ENCODE measurements at places on chromosomes 3 and 15.
A peak's percentile ranks its signal among the peaks of the same experiment; 100 is the strongest.

DNA sequence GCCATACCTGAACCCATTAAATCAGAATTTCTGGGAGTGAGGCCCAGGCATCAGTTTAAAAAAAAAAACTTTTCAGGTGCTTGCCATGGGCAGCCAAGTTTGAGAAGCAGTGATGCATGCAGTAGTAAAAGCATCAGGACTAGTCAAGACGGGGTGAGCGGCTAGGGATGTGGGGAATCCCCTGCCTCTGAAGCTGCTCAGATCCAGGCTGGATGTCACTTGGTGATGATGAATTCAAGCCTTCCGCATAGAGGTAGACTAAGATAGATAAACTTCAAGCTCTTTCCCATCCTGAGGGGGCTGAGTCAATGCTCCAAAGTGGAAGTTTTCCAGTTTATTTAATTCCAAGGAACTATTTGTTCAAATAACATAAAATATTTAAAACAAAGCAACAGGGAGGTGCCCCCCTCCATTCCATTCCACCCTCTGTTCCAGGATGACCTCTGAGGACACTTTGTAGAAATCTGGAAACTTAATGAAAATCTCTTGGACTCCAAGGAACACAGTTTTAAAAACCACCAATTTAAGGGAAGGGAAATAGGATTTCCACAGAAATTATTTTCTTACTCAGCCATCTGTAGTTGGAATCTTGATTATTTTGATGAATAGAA lies 100.4 kb upstream of the NR2E3 start:
- DNase-seq, result no peak

DNA sequence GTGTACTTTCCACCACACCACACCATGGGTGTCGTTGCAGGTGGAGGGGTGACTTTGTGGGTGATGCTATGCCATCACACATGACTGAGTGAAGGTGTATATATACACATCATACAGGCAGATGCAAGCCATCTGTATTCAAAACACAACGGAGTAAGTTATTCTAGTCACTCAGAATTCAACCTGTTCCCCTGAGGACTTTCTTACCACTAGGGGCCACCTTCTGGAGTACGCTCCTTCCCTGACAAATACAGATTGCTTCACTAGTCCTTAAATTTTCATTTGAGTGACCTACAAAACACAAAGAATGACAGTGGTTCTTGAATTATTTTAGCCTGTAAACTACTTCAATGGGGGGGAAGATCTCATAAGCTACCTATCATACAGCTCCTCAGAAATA lies 52.8 kb upstream of the NTRK3 start:
- no peak for DNase-seq

GRCh38 chr3:149638228-149639092 lies 19.4 kb downstream of the WWTR1 start:
- DNase-seq, result no peak

DNA sequence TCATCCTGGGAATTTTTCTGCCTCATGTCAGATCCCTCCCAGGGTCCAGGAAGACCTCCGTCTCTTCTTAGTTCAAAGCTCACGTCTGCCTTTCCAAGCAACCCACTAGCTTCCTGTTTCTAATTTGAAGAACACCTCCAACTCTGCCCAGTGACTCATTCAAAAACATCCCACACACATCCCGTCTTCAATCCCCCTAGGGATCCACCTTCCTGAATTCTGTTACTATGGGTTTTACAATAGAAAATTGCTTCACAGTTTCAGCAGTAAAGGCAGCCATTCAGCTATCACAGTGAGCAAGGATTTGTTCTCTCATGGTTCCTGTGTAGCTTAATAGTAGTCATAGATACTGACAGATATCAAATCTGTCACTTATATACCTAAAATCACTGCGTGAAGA lies 308.3 kb upstream of the CCDC54 start:
- no peak for DNase-seq

DNA sequence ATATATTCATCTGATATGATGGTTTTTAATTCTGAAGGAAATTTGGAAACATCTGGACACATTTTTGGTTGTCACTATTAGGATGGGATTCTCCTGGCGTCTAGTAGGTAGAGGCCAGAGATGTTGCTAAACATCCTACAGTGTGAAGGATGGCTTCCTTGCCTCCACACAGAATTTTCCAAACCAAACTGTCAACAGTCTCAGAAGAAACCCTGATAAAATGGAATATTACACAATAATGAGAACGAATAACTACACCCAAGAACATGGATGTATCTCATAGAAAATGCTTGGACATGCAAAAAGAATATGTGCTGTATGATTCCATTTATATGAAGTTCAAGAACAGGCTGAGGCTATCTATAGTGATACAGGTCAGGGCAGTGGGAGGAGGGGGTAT lies 79.8 kb upstream of the PSMD6 start:
- no peak for DNase-seq

- DNase-seq, result no peak
These were observed 72.2 kb upstream of the GUCA1C start for GRCh38 chr3:109025896-109026295.

GRCh38 chr15:59828263-59828662 lies 139.1 kb upstream of the BNIP2 start:
- no peak for DNase-seq

- DNase-seq, result no peak
These were observed 194.1 kb downstream of the ROBO2 start for GRCh38 chr3:77234004-77234403.

DNA sequence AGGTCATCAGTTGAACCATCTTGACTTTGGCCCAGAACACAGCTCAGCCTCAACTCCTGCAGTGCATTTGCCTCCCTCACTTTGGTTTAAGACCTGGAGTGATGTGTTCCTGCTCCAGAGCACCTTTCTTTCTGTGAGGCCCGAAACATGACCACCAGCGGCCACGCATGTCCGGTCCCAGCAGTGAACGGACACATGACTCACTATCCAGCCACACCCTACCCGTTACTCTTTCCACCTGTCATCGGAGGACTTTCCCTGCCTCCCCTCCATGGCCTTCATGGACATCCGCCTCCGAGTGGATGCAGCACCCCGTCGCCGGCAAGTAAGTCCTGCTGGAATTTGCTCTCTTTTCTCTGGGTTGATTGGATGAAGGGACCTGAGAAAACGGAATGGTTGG lies 253.8 kb upstream of the RARB start:
- no peak for DNase-seq

GRCh38 chr3:183782576-183783276 lies 42.7 kb downstream of the MAP6D1 start:
- DNase-seq, result no peak

DNA sequence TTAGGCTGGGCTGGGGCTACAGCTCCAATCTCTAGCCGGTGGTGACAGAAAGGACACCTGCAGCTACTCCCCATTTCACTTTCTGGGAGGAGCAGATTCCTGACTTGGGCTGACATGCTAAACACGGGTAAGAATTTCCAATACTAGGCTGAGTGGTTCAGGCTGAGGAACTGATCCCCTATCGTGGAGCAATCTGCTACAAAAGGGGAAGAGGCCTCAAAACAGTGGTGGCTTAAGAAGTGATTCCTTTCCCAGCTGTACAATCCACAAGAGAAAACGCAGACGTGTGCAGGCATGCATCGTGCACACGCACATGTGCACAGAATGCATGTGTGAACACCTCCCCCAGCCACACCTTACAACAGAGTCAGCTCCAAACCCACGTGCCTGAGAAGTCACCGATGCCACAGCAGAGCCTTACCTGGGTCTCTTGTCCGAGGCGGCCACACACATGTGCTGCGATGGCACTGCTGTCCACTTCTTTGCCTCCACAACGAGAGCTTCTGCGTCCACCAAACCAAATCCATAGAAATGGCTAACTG lies 86.7 kb upstream of the SNRPA1 start:
- DNase-seq, result no peak

DNA sequence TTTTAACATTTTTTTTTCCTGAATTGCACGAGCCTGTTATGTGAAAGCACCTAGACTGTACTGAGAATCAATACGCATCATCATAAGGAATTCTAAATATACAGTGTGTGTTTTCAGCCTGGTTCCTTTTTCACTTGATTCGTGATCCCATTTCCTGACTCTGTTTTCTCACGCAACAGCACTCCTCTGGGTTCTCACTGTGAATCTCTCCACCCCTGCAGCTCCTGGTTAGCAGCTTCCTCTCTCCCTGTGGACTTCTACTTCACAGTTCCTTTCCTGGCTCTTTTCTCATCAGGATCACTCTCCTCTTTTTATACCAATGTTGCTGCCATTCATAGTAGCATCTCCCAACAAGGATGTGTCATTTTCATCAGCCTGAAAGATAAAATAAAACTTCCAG lies 297.2 kb downstream of the CADM2 start:
- DNase-seq, result no peak

DNA sequence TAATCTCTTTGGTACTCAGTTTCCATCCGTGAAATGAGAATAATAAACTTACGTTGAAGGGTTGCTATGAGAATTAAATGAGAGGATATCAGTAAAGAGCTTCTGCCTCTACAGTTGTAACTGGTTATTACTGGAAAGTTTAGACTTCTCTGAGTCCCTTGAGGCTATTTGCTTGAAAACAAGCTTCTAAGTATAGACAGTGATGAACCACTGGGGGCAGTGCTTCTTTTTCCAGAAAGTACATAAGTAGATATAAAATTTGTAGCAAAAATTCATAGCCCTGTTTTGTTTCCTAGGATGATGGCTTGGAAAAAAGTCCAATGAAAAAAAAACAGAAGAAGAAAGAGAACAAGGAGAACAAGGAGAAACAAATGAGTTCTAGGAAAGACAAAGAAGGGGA lies 87.1 kb downstream of the RGMA start:
- no peak for DNase-seq

GRCh38 chr15:28943146-28943545 lies 57.4 kb downstream of the APBA2 start:
- DNase-seq, result no peak

DNA sequence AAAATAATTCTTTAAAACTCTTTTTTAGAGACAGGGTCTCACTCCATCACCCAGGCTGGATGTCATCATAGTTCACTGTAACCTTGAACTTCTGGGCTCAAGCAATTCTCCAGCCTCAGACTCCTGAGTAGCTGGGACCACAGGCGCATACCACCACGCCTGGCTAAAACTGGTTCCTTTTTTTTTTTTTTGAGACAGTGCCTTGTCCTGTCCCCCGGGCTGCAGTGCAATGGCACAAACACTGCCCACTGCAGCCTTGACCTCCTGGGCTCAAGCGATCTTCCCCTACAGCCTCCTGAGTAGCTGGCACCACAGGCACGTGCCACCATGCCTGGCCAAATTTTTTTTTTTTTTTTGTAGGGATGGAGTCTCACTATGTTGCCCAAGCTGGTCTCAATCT lies 23.7 kb upstream of the FURIN start:
- no peak for DNase-seq

- no peak for DNase-seq
These were observed 67.7 kb upstream of the BNC1 start for GRCh38 chr15:83352119-83352518.

DNA sequence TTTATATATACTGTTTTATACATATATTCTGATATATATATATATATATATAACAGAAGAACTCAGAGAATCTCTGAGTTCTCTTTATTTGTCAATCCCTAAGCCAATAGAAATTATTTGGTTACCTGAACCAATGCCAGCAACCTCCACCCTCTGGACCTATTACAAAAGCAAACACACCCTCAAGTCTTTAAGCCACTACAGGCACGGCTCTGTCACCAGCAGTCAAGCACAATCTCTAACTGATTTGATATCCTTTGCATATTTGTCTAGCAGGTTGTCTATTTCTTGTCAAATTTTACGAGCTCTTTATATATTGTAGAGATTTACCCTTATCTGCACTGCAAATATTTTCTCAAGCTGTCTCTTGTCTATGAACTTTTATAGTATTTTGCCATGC lies 66.6 kb upstream of the TOPAZ1 start:
- DNase-seq, result no peak

DNA sequence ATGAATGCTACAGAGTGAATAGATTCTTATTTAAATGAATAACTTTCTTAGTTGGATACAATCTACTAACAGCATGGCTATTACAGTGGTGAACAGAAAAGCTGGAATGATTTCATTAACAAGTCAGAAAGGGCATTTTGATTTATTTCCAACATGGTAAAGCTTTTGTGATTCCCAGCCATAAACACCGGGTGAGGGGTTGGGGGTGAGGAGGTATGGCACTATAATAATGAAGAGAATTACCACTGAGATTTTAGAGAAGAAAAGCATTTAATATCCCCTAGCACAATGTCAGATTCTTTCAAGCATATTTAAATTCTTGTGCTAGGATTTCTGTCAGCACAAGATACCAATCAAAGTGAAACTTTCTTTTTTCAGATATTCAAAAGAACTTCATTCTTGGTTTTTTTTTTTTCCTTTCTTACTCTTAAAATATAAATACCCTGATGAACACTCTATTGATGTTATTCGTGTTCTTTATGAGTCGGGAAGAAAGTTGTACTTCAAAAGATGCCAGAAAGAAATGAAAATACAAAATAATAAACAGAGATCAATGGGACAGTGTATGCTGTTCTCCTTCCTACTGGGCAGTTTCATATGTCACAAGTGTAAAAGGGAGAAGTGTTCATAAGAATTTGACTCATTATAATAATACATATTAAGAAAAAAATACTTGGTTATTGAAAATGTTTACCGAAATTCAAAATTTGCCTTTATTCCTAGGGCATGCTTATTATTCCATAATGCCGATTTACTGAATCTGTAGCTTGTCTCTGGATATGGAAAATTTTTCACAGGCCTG lies 522.8 kb downstream of the CADM2 start:
- DNase-seq, result no peak

GRCh38 chr3:32176989-32177701 lies 61.3 kb upstream of the CMTM8 start:
- peak; percentile 70 for DNase-seq

- DNase-seq, result no peak
These were observed 323.6 kb downstream of the AGBL1 start for GRCh38 chr15:86403221-86403620.

- DNase-seq, result no peak
These were observed 10.9 kb downstream of the SEMA7A start for GRCh38 chr15:74422652-74423430.

GRCh38 chr3:76872999-76873398 lies 166.9 kb upstream of the ROBO2 start:
- no peak for DNase-seq

DNA sequence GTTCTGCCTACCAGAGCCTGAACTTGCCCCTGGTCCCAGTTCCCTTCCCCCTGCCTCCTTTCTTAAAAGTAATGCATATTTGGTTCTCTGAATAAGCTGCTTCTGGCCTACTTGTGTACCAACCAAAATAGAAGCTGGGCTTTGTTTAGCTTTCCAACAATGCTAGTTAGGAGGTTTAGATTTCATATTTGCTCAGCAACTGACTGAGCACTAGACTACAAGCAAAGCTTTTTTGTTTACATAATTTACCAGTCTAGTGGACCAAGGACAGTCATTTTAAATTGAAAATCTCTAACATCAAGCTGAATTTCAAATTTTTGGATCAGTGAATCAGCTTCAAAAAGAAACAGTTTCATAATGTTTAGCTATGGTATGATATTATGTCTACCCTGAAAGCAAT lies 331.2 kb downstream of the ULK4 start:
- DNase-seq, result no peak

GRCh38 chr3:27577504-27577903 lies 93.3 kb upstream of the SLC4A7 start:
- no peak for DNase-seq

DNA sequence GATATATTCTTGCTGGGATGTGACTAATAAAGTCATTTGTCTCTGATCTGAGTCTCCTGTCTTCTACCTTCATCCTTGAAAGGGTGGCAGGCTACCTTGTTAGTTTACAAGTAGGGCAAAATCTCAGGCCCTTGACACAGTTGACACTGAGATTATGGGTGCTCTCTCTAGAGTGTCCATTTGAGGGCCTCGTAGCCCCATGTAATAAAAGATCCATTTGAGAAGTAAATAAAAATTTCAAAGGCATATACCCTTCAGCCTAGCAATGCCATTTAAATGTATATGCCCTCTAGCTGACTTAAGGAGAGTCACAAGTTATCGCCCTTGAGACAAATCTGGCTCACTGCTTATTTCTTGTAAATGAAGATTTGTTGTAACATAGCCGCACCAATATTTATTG lies 98.6 kb downstream of the TCF12 start:
- DNase-seq, result no peak

Measured in CD4-positive, alpha-beta T cell treated with Interleukin-6 at 100 ng/mL for 8 hours (primary cell).